ENCODE measurements at places on chromosomes 7 and 10.

- DNase-seq: no peak
Observed at GRCh38 chr7:115368998-115369397, 447.1 kb downstream of the MDFIC start.

- DNase-seq: no peak
Observed at GRCh38 chr10:44395396-44395795, 10.5 kb upstream of the CXCL12 start.

- no peak for DNase-seq
Observed at GRCh38 chr10:36017137-36017536, 375.0 kb upstream of the FZD8 start.

DNA sequence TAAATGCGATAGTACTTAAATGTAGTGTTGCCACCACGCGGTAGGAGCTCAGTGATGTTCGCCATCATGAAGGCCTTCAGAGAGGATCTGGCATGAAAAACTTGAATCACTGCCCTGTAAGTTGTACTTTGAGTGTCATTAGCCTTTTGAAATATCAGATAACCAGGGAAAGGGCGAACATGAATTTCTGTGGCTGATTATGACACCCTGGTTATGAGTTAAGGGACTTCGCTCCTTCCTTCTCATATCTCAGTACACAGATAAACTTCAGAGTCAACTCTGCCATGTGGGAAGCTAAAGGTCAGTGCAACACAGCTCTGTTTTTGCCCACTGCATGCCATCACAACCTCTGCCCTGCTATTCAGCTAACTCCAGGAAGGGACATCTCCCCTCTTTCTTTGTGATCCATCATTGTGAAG is 8.9 kb upstream of the ACSL5 start:
- DNase-seq: no peak

- DNase-seq: no peak
Observed at GRCh38 chr7:130923930-130924329, 189.9 kb upstream of the KLF14 start.

- no peak for DNase-seq
Observed at GRCh38 chr10:67803588-67804394, 34.2 kb downstream of the DNAJC12 start.

GRCh38 chr10:48996329-48996728 is 56.7 kb upstream of the LRRC18 start:
- DNase-seq: no peak

GRCh38 chr10:92850185-92850584 is 1.9 kb downstream of the EXOC6 start:
- DNase-seq: no peak

- no peak for DNase-seq
Observed at GRCh38 chr7:17374654-17375053, 76.2 kb downstream of the AHR start.

GRCh38 chr7:87059525-87060287 is at the start of gene ELAPOR2:
Gene ELAPOR2 (minus strand): TSS chr7:87059654. CDS start chr7:87059513, 141 bp downstream.
- DNase-seq: peak; percentile 70

DNA sequence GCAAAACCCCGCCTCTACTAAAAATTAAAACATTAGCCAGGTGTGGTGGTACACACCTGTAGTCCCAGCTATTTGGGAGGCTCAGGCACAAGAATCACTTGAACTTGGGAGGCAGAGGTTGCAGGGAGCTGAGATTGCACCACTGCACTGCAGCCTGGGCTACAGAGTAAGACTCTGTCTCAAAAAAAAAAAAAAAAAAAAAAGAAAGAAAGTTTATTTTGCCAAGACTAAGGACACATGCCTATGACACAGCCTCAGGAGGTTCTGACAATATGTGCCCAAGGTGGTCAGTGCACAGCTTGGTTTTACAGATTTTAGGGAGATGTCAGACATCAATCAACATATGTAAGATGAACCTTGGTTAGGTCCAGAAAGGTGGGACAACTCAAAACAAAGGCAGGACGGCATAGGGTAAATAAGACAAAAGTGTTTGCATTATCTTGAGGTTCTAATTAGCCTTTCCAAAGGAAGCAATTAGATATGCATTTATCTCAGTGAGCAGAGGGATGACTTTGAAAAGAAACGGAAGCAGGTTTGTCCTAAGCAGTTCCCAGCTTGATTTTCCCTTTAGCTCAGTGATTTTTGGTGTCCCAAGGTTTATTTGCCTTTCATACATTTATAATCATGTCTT is 20.7 kb upstream of the OTUD1 start:
- DNase-seq: no peak

DNA sequence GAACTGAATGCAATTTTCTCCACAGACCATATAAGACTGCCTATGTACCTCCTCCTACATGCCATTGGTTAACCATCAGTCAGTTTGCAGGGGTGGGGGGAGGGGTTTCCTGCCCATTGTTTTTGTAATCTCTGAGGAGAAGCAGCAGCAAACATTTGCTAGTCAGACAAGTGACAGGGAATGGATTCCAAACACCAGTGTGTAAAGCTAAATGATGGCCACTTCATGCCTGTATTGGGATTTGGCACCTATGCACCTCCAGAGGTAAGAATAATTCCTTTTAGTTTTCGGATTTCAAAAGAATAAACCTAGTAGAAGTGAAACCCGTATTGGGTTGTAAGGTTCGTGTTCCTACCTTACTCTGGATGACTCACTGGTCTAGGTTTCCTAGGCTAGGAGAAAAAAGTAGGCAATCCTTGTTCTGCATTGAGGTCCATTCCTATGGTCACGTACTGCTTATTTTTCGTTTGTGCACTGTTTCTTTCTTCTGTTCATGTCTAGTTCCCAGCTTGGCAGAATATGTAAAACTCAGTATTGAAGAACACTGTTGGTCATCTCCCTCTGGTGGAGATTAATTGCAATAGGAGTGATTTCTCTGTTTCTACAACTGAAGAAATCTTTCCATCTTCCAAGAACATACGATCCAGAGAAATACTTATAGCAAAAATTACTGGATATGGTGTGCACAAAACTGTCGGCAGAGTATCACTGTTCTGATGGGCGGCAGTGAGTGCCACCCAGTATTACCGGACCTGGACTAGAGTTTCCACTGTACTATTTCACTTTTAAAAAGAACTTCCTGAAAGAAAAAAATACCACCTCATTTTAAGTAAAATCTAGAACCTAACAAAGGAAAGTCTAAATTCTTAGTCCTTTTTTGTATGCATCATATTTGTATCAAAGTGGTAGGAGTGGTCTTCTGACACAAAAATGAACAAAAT is at the start of gene AKR1C3:
AKR1C3 (plus strand) TSS at position 150 of the 941 bp plus-strand sequence; CDS start at position 181, 31 bp downstream.
- no peak for DNase-seq

- DNase-seq: no peak
Observed at GRCh38 chr7:124155432-124156022, 122.7 kb upstream of the TMEM229A start.

- no peak for DNase-seq
Observed at GRCh38 chr7:19587291-19587690, 121.5 kb downstream of the POLR1F start.

GRCh38 chr10:132712743-132713142 is 73.2 kb downstream of the NKX6-2 start:
- DNase-seq: no peak

DNA sequence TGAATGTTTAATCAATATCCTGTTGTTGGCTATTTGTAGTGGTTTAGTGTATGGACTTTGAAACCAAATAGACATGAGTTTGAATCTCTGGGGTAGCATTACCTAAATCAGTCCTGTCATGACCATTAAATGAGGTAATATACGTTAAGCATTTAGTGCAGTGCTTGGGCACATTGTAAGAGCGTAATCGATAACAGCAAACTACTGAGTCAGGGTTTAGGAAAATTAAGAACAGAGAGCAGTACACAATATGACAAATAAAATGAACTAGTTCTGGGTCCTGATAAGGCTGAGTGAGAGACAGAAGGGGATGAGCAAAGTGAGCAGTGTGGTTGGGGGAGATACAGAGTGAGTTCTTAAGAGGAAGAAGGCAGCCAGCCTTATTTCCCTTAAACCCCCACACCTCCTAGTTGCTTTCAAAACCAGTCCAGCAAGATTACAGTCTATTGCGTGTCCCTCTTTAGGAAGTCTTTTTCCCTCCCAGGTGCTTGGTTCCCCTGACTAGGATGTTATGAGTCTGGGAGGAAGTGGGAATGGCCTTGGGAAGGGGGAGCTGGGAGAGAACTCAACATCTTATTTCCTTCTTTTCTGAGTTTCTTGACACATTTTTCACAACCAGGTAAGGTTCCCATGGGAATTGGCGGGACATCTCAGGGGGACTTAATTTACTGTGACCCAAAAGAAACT is 171.0 kb downstream of the SND1 start:
- DNase-seq: no peak

DNA sequence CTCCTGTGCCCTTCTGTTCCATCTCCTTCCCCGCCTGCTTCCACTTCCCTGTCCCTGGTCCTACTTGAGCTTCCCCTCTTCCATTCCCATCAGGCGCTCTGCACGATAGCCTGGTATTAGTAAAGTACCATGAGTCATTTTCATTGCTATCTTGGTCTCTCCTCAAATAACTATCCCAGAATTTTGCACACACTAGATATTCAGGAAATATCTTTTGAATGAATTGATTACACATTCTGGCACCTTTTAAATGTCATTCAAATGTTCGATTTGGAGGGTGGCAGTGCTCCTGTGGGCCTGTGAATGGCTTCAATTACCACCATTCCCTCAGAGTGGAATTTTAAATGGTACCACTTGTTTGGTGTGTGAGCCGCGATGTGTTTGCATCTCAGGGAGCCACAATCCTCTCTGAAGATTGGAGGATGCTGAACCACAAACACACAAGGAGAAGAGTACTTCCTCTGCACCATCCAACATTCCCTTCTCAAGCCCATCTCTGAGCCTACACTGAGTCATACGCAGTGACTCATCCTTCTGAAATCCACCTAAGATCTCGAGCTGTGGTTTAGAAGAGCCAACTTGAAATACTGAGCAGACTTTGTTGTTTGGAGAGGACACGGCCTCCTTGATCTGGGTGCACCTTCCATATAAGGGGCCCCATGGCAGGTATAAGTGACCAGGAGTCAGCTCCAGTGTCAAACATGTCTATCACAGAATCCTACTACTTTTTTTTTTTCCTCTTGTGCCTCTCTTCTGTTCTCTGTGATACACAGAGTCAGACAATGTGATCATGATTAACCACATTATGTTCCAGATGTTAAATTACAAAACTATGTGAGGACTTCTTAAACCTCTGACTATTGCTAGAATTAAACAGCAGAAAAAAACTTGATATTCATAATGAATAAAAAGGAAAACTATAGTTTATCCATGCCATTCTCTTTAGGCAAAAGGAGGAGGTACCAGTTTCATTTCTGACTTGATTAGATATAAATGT is 81.9 kb downstream of the BMPER start:
- DNase-seq: no peak

- DNase-seq: no peak
Observed at GRCh38 chr10:1548146-1548545, 189.2 kb downstream of the ADARB2 start.

DNA sequence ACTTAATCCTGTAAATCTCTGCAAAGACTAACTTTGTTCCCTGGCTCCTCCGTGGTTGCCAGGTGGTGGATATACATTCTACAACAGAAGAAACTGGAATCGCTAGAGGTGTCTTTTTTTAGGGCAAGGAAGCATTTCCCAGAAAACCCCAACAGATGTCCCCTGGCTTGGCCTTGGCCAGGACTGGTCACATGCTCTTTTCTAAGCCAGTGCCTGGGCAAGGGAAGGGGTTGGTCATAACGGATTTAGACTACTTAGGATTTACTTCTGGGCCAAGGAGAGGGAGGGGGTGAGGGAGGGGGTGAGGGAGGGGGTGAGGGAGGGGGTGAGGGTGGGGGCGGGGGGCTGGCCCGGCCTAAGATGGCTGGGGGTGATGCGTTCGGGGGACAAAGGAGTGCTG is 105.7 kb downstream of the SNX10 start:
- no peak for DNase-seq

DNA sequence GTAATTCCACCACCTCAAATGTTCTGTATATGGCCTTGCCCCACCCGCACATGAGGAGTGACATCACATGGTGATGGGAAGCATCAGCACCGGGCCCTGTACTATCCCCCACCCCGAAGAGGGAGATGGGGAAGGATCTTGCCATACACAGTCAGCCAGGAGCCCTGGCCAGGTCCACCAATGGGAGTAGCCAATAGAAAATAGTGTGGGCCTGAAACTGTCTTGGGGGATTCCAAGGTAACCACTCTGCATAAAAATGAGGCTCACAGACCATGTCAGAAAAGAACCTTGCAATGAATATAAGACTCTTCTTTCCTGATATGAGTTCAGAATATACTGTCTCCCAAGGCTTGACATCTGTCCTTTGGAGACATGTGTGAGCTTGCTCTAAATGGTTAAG is 51.1 kb downstream of the ADRB1 start:
- no peak for DNase-seq

- DNase-seq: no peak
Observed at GRCh38 chr10:87991946-87992345, 128.5 kb downstream of the PTEN start.

DNA sequence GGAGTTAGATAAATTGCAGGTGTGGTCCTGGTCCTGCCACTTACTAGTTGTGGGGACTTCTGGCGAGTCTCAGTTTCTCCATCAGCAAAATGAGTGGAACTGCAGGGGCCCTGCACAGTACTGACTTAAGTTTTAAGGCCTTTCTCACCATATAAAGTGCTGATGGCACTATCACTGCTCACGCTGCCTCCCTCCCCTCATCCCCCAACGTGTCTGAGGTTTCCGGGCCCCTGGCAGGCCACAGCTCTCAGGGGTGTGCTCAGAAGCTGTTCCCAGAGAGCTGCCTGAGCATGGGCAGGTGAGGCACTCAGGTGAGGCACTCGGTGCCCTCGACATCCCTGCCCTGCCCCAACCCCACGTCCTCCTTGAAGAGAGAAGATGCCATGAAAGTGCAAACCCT is 74.2 kb downstream of the VOPP1 start:
- no peak for DNase-seq

- DNase-seq: no peak
Observed at GRCh38 chr7:36638140-36638539, 86.2 kb downstream of the AOAH start.

DNA sequence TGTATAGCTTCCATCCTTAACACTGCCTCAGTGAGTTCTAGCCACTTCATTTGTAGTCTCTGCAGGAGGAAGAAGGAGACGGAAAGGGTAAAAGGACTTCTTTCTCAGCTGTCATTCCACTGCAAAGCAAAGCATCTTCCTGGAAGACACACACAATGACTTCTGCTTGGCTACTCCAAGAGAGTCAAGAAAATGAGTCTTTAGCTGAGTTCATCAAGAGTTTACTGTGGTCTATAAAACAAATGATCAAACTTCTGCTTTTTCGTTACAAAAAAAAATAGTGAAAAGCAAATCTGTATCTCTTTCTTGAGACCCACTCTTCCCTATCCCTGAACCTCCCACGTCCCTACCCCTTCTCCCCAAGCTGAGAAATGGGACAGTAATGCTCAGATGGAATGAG is 205.0 kb upstream of the AHR start:
- DNase-seq: no peak
